ENCODE measurements at places on chromosomes 12 and 14. TPM values are rescaled to one million over a fixed set of nuclear protein-coding genes. Genes with fewer than 3 reads are reported as not detected.

The ARF6 gene
- 51.5 TPM for total RNA-seq

The GALNT9 gene
- total RNA-seq = not detected

The FAM181A gene
- not detected for total RNA-seq

The RAB35 gene
- 16.6 TPM for total RNA-seq

The CCT2 gene
- 315 TPM for total RNA-seq

The CEP128 gene
- 6.9 TPM for total RNA-seq

The FBLN5 gene
- total RNA-seq = not detected

The SERPINA12 gene
- total RNA-seq = not detected

The SOX5 gene
- total RNA-seq = 1.4 TPM

The MORN3 gene
- not detected for total RNA-seq

The RIN3 gene
- 3.8 TPM for total RNA-seq

The NR2C1 gene
- 18.7 TPM for total RNA-seq

The RDH16 gene
- 0.29 TPM for total RNA-seq

The VDR gene
- total RNA-seq = 22.9 TPM

The NRL gene
- 1.5 TPM for total RNA-seq

The RASSF8 gene
- 41.7 TPM for total RNA-seq

The DDHD1 gene
- 12.4 TPM for total RNA-seq

The ETFBKMT gene
- total RNA-seq = 1.4 TPM

The SDR9C7 gene
- total RNA-seq = not detected

The OVCH1 gene
- not detected for total RNA-seq
